ENCODE measurements at places on chromosomes 1 and 21.

- peak; percentile 63 for DNase-seq
These were observed 397.9 kb downstream of the HHAT start for GRCh38 chr1:210726621-210727020.

DNA sequence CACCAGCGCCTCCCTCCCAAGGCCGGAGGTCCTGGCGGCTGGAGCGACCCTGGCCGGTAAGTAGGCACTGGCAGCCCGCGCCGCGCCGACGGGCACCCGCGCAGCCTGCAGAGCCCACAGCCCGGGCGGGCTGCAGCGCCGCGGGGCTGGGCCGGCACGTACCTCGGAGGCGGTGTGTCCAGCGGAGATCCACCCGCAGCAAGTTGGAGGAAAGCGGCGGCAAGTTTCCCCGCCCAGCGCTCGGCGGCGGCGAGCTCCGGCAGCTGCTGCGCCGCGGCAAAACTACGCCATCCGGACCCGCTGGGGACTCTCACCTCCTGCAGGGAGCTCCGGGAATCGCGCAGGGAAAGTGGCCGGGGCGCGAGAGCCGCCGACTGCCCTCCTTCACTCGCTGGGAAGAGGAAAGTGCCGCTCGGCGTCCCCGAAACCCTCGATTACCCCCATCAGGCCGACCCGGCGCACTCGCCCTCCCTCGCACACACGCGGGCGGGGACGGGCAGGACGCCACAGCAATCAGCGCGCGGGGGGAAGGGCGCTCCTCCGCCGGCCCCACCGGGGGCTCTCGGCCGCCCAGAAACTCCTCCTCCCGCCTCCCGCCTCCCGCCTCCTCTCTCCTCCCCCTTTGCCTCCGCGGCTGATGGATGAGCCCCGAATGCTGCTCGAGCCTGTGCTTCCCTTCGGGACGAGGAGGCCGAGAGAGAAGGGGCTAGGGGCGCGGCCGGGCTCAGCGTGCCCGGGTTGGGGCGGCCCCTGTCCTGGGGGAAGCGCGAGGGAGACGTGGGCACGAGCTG, at the start of gene TGFBR3:
TGFBR3 (minus strand) TSS at position 436 of the 791 bp plus-strand sequence. CDS start 24,620 bp downstream, outside the sequence.
- peak; percentile 42 for DNase-seq

- no peak for DNase-seq
These were observed 11.7 kb upstream of the CD101 start for GRCh38 chr1:116989835-116990234.

GRCh38 chr1:215282557-215282956, 200.0 kb downstream of the KCNK2 start:
- DNase-seq: peak; percentile 41

Data from A172 (cell line).